ENCODE measurements at places on chromosomes 12 and 14.

DNA sequence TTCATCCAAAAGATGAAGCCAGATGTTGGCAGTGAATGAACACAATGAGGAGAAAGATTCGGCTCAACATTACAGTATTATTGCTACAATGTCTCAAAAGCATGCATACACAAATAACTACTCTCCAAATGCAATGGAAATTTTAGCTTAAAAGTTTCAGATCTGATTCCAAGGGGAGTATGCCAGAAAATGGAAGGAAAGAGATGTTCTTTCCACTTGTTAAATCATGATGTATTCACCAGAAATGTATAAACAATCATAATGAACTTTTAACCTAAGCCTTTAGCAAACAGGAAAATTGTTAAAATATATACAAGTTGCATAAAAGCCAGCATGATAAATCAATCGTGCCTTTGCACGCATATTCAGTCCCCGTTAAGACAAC lies 62.1 kb downstream of the SH2B3 start:
- peak; percentile 68 for DNase-seq

DNA sequence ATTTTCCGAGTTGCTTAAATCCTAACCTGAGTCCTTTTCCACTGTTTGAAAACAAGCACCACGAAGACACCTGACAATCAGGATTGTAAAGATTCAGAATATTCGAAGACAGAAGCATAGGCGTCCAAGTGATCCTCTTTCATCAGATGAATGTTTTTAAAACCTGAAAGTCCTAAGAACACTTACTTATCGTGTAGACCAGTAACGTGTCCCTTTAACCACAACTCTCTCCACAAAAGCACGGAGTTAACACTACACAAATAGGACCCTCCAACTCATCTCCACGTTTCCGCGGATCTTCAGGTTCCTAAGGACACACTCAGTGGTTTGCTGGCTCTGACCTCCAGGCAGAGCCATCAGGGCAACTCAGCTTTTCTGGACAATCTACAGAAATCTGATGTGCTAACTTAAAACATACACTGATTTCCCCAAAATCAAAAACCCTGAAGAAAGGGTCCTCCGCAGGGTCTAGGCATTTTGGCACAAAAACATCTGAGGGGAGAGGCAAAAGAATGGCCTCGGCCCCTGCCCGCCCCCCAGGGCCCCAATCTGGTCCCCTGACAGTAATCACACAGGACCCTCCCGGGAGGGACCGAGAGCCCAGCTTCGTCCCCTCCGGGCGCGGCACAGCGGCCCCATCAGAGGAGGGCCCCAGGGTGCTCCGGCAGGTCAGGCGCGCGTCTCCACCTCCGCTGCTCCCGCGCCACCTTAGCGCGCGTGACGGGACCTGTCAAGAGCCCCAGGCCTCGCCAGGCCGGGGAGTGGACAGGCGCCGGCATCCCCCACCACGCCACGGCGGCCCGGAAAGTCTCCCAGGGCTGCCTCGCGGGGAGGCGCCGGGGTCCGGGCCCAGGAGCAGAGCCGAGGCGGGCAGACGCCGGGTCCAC lies 925 bp downstream of the DICER1 start:
- DNase-seq, result peak; percentile 33

- DNase-seq, result peak; percentile 95
Measured at GRCh38 chr12:22978962-22979361, 354.0 kb downstream of the ETNK1 start.

- no peak for DNase-seq
Measured at GRCh38 chr14:34174973-34175372, 224.1 kb upstream of the EGLN3 start.

- no peak for DNase-seq
Measured at GRCh38 chr14:24291446-24292117, 8.0 kb downstream of the DHRS1 start.
